ENCODE measurements at places on chromosomes 4 and X.

GRCh38 chr4:113248320-113248719 is 198.9 kb downstream of the ANK2 start:
- no peak for DNase-seq

GRCh38 chrX:13153796-13154195 is 109.4 kb upstream of the FAM9C start:
- DNase-seq = no peak

DNA sequence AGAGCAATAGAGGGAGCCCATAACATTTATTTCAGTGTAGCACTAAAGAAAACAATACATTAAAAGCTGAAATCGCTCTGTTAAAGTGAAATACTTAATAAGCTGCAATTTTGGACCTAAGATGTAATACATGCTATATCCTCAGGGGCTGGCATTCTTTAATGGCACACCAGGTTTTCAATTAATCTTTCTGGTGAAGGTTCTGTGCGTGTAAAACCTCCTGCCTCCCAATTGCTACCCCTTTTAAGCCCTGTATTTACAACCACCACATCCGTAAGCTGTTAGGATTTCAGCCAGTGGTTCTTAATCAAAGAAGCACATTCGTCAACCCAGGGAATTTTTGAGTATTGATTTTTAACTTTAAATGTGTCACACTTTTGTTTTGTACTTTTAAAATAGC is 7.6 kb upstream of the COMMD8 start:
- DNase-seq = no peak

DNA sequence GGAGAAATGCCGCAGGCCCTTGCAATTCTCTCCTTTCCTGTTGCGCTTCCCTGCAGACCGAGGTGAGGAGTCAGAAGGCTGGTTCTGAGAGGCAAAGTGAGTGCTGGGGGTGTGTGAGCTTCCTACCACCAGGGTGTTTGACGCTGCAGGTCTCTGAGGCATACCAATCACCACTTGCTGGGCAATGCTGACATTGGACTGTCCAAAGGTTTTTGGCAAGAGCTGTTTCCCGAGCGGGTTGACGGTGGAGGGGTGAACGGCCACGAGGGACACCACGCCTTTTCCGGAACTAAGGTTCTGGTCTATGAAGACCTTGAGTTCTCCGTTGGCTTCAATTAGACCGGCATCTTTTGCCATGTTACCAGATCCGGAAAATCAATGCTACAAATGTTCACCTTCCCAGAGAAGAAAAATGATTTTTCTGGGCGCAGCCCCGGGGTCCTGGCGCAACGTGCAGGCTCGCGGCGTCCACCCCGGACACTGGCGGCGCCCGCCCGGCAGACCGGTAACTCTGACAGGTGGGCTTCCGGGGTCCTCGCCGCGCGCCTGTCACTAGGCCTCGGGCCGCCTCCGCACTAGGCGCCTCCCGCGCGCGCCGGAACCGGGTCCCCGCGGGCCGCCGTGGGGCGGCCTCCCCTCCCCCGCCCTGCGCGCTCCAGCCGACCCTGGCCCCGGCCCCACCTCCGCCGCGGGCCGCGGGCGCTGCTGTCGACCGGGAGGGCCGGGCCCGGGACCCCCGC is 44.9 kb upstream of the FAM47C start:
- no peak for DNase-seq

DNA sequence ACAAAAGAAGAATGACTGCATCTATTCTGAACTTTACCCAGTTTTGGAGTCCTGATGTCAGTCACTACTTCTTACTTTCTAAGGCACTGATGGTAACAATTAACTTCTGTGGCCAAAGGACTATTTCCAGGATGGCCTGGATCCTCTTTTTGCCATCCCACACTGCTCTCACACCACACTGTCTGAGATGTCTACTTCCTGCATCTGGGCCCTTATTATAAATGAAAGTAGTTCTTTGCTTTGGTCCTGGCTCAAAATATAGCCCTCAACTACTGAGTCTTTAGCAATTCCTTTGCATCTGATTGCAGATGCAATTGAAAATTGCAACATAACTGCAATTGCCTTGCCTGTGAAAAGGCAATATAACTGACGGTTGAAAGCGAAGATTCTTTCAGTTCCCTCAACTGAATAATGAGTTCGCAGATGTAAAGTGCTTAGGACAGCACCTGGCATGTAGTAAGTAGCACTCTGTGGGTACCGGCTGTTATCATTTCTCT is 44.2 kb downstream of the COQ2 start:
- no peak for DNase-seq

DNA sequence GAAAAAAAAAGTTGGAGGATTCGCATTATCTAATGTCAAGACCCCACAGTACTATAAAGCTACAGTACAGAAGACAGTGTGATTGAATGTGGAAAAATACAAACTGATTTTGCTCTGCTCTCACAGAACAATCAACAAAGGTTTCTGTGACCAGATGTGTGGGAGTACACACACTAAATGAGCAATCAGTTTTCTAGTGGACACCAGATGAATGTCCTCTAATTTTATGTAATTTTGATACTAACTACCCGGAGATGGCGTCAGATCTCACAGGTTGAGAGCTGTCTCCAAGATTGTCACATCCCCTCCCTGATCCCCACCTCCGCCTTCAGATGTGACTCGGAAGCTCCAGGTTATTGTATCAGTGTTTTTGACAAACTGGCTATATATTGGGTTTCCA is 81.9 kb upstream of the HUWE1 start:
- DNase-seq = no peak

DNA sequence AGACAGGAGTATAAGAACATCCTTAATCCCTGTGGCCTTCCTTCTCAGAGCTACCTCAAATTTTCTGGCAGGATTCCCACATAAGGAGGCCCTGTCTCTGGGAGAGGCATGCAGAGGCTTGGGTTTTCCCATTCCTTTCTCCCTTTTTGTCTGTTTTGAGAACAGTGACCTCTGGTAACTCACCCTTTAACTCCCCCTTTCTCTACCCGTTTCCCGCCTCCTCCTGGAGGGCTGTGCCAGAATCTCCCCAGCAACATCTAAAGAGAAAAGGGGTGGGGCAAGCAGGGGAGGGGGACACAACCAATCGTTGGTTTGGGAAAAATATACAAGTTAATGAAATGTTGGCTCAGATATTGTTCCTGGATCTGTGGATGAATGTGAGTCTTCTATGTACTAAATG is 303.7 kb upstream of the IRS4 start:
- DNase-seq = no peak

- DNase-seq = no peak
Measured at GRCh38 chr4:113701169-113701568, 60.4 kb downstream of the CAMK2D start.

DNA sequence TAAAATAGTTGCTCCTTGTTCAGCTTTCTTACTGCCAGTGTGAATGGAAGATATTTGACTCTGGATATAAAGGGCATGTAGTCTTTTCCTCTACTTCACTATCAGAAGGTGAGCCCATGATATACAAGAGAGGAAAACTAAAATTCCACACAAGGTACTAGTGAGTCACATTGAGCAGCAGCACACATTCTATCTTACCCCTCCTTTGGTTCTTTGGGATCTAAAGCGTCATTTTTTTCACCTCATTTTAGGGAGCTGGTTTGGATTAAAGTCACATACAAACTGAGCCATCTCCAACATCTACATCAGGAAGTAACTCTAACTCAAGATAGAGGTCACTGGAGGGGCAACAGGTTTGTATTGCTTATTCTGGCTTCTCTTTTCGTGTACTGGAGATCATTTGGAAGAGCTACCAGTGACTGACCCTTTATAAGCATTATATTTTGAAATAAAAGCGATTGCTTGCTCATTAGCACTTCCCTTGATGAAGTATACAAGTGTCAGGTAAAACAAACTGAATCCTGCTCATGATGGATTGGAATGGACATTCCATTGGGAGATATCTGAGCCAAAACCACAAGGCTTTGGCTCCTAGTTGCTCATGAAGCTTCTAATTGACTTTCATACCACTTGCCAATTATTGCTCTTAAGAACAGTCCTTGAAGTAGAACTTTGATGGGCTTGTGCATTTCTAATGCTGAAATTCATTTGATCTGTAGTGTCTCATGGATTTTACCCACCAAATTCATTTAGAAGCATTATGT is 124.1 kb downstream of the SPCS3 start:
- DNase-seq = peak; percentile 5

GRCh38 chr4:75745161-75745560 is 20.8 kb downstream of the USO1 start:
- peak; percentile 38 for DNase-seq

DNA sequence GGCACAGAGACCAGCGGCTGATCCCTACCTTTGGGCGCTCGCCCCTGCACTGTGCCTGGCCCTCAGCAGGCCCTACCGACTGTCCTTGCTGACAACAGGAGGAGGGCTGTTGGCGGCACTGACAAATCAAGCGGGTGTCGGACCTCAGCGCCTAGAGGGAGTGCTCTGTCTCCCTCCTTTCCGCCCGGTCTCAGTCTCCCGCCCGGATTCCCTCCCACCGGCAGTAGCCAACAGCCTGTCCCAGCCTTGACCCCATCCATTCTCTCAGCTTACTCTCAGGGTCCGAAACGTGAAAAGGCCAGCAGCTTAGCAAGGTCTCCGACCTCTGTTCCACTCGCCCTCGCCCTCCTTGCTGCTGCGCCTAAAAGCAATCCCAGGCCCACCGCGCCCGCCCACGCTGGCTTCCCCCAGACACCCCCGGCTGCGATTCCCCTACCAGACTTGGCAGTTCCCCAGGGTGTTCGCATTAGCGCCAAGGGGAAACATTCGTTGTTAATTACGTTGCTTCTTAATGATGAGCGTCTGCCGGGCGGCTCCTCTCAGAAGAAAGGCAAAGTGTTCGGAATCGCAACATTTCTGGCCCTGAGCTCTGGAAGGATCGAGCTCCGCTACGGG is 96.2 kb downstream of the SOWAHB start:
- DNase-seq = no peak

DNA sequence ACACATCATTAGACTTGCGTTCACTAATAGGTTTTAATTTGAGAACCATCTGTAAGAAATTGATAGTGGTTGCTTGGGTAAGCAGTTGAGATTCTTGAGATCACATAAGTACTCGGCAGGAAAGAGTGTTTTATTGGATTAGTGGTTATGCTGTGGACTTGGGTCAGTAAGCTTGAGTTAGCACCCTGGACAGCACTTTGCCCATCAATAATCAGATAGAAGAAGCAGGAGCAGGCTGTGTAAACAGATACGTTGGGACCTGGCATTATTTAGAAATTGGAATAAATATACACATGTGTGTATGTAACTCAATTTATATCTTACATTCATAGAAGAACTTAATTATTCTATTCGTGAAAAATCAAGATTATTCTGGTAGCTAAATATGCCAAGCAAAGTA is 357.5 kb upstream of the SMIM31 start:
- no peak for DNase-seq

- no peak for DNase-seq
Measured at GRCh38 chr4:61335241-61335763, 135.2 kb downstream of the ADGRL3 start.

DNA sequence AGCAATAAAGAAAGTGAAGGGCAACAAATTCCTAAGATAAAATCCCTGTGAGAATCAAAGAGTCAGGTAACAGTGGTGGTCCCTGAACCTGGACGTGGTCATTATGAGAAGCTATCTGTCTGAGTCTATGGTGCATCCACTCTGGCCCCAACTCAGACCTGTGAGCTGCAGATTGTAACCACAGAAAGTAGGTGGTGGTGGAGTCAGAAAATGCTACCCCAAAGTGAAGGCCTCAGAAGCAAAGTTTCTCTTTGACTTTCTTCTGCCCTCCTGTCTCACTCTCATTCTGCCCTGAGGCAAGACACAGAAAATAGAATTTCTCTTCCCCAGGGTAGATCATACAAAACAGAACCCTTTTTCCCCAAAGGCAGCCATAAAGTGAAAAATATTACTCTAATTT is 84.1 kb upstream of the NEIL3 start:
- DNase-seq = no peak

DNA sequence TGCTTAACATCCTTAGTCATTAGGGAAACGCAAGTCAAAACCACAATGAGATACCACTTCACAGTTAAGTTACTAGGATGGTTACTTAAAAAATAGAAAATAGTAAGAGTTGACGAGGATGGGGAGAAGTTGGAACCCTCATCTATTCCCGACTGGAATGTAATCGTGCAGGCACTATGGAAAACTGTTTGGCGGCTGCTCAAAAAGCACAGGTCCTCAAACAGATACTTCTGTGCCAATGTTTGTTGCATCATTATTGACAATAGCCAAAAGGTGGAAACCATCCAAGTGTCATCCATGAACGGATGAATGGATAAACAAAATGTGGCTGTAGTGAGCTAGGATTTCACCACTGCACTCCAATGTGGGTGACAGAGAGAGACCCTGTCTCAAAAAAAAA is 11.7 kb downstream of the CTAG1B start:
- no peak for DNase-seq

GRCh38 chr4:167282171-167282864 is 48.0 kb upstream of the SPOCK3 start:
- peak; percentile 56 for DNase-seq

GRCh38 chr4:26748811-26749210 is 111.8 kb upstream of the STIM2 start:
- no peak for DNase-seq

GRCh38 chr4:83067058-83067639 is 32.2 kb downstream of the COPS4 start:
- DNase-seq = no peak

DNA sequence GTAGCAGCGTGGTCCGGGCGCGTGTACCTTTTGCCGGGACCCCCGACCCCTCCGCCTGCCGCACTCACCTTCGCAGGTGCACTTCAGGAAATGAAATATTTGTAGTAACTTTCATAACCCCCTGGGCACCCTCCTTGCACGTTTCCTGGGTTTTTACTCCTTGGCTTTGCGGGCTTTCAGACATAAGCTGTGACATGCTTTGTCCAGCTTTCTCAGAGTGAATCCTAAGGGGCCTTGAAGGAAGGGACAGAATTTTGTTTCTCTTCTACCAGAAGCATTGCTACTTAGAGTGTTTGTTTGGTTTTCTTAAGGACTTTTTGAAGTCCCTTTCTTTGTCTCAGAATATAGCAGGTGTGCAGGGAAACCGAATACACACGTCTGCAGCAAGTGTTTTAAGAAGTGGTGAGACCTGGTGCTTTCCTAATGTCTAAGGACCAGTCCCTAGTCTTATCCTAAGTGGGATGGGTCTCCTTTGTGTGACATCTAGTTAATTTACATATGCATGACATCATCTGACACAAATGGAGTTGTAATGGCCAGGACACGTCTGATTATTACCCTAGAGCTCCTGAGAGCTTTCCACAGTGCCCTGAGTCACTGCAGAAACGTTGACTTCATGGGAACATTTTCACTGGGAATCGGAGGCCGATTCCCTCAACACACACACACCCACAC is 1.3 kb downstream of the FAM149A start:
- no peak for DNase-seq

DNA sequence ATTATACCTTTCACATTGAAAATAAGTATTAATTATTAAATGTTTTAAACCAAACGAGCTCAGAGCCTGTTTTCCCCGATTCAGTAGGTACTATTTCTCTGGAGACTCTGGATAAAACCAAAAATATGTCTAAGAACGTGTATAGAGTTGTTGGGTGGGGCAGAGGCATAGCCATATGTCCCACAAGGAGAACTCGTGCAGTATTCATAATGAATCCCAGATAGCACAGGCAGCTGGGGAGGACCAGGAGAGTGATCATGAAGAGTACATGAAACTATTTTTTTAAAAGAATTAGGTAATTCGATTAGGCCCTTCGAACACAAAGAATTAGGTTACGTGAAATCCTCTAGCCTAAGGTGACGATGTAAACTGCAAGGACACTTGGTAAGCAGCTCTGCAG is 76.1 kb downstream of the CLDN22 start:
- DNase-seq = no peak

GRCh38 chr4:101037249-101037648 is 310.1 kb downstream of the PPP3CA start:
- DNase-seq = peak; percentile 40

GRCh38 chrX:54357414-54358377 is at the start of gene WNK3:
Gene WNK3, minus strand, starts transcription at chrX:54358046.
- DNase-seq = peak; percentile 60
